ENCODE measurements at places on chromosomes 11 and 22. TPM values are rescaled to one million over a fixed set of nuclear protein-coding genes. Genes with fewer than 3 reads are reported as not detected.

DRD4 gene
- total RNA-seq = 2.7 TPM

PANX3 gene
- not detected for total RNA-seq

MEI1 gene
- total RNA-seq = 1.5 TPM

CHST1 gene
- 0.31 TPM for total RNA-seq

ADM2 gene
- total RNA-seq = 3.2 TPM

ADORA2A gene
- 6.4 TPM for total RNA-seq

GRCh38 chr11:7974668-7975067 lies 9.4 kb upstream of the NLRP10 start:
- H3K36me3 ChIP-seq = no peaks in the 10 kb centered on the region
- no peaks in the 10 kb centered on the region for H3K4me1 ChIP-seq
- H3K27ac ChIP-seq = peak overlapping the region; percentile 59
- H3K4me3 ChIP-seq = no peak overlapping the region

- H3K4me1 ChIP-seq = peaks cover 8% of the 10 kb centered on the region
- H3K36me3 ChIP-seq = peaks cover 8% of the 10 kb centered on the region
- H3K27me3 ChIP-seq = no peaks in the 10 kb centered on the region
- H3K4me3 ChIP-seq = peak overlapping the region; percentile 19
- H3K27ac ChIP-seq = no peak overlapping the region
- DNase-seq = no peak
Observed at GRCh38 chr11:66595245-66595904, 2.4 kb downstream of the CCS start.

GRCh38 chr11:82523141-82523540 lies 210.5 kb downstream of the FAM181B start:
- H3K36me3 ChIP-seq = no peaks in the 10 kb centered on the region
- no peak overlapping the region for H3K4me3 ChIP-seq
- no peak for DNase-seq
- no peaks in the 10 kb centered on the region for H3K4me1 ChIP-seq
- peaks cover 14% of the 10 kb centered on the region for H3K27me3 ChIP-seq

DNA sequence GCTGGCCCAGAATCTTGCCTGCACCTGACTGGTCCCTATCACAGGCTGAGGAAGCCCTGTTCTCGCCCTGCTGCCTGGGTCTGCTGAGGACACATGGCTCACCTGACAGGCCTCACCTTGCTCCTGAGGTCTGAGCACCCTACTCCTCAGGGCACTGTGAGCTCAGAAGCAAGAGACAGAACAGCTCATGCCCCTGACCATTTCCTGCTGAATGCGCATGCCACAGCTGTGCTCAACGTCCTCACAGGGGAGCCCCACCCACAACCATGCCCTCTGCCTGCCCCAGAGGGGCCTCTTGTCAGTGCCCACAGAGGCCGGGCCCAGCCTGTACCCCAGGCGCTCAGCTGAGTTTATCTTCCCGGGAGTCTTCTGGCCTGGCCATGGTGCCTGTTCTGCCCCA lies 2.8 kb upstream of the TSPO start:
- H3K36me3 ChIP-seq = no peaks in the 10 kb centered on the region
- no peak overlapping the region for H3K27ac ChIP-seq
- DNase-seq = no peak
- H3K27me3 ChIP-seq = peaks cover 27% of the 10 kb centered on the region
- no peak overlapping the region for H3K4me3 ChIP-seq

DNA sequence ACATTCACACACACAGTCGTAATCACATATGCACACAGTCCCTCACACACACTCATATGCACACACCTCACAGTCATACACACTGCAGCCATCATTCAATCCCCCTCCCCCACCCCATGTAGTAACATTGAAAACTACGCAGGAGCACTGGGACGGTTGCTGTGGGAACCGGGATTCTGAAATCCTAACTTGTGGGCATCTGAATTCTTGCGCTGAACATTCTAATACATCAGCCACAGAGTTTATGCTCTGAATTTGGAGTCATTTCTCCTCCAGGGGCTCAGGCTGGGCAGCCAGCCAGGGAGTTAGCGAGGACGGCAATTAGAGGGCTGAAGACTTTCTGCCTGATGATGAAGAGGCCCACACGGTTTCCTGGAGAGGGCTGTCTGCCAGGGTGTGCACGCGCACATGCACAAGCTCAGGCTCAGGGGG lies 32.7 kb downstream of the CD6 start:
- H3K36me3 ChIP-seq = no peaks in the 10 kb centered on the region
- no peak for DNase-seq
- peak overlapping the region; percentile 63 for H3K27ac ChIP-seq
- H3K4me1 ChIP-seq = peaks cover 3% of the 10 kb centered on the region

DNA sequence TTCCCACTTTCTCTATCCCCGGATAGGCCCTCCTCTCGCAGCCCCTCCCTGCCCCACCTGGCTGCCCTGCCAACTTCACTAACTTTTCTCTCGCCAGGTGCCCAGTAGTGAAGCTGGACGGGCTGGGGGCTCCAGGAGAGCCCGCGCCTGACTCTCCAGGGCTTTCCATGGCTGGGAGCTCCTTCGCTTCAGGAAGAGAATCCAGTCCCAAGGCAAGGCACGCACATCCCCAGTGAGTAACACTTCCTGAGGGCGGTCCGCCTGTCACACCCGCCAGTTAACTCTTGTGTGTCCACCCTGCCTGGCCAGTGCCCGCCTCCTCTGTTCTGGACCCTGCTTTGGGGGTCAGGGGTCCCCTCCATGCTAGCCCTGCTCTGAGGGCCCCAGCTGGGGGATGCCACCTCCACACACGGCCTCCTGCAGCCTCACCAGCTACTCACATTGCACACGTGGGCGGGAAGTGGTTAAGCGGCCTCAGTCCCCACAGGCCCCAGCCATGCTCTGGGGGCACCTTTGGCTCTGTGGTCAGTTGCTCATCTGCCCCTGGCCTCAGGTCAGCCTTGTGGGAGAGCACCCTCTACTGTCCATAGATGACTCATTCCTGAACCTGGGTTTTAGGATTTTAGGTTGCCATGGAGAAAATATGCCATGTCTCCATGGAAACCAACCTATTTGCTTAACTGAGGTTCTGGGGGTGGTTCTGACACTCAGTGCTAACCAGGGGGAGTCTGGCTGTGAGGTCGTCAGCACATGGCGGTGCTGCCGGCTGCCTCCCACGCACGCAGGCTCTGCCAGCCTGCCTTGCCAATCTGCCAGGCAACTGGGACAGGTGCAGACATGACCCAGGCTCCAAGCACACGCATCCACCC lies at the start of gene RIN1:
Gene RIN1 (minus strand): TSS at position 201 of the 869 bp plus-strand sequence. CDS start 32 bp downstream, at position 169.
- DNase-seq = no peak
- peak within 1 kb of the TSS; percentile 65 for H3K4me3 ChIP-seq
- peaks cover 11% of the 10 kb centered on the region for H3K27me3 ChIP-seq
- peaks cover 2% of the 10 kb centered on the region for H3K4me1 ChIP-seq

DNA sequence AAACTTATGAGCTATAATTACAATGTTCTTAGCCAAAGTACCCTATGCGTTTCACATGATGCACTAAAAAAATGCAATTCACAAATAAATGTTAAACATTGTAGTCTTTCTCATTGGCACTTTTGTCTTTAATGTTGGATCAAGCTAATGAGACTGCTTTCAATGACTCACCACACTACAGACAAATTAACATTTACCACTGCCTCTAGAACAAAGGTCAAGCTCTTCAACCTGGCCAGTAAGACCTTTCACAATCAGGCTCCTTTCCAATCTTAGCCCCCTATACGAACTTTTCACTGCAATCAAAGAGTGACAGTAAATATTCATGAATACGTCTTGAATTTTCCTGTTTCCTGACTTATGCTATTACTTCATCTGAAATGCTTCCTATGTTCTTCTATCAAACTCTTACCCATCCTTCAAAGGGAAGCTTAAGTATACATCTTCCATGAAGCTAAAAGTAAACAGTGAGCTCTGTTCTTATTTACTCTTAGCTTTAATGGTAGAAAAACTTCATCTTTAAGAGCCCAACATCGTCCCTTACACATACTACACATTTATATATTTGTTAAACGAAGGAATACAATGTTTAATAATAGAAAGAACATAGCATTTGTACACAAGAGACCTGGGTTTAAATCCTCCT lies 326.6 kb upstream of the PITPNB start:
- no peaks in the 10 kb centered on the region for H3K36me3 ChIP-seq
- H3K27ac ChIP-seq = no peak overlapping the region
- peaks cover 39% of the 10 kb centered on the region for H3K4me1 ChIP-seq
- DNase-seq = no peak
- no peak overlapping the region for H3K4me3 ChIP-seq

DNA sequence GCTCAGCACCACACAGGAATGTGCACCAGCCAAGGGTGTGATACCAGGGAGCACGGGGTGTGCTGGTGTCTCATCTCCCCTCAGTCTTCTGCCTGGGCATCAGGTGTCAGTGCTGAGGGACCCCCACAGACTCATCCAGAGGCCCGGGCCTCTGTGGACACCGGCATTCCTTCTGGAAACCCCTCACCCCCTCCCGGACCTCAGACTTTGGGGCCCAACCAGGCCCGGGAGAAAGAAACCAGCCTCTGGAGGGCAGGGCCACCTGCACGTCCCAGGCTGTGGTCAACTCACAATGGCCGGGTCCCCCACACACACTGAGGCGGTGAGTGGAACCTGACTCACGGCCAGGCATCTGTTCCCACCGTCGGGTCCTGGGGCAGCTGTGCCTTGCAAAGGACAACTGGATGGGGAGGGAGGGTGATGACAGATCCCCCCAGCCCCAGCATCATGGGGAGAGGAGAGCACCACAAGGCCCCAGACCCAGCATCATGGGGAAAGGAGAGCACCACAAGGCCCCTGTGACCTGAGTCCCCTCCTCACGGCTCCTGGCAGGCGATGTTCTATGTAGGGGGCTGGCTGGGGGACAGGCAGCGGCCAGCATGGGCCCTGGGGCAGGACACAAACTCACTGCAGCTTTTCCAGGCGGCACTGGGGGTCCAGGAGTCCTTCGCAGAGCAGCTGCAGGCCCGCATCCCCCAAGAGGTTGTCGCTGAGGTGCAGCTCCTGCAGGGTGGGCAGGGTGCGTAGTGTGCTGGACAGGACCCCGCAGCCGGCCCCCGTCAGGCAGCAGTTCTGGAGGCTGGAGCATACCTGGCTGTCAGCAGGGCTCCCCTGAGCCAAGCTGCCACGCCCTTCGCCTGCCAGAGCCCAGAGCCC lies 7.6 kb downstream of the RNH1 start:
- H3K4me3 ChIP-seq = no peak overlapping the region
- no peaks in the 10 kb centered on the region for H3K4me1 ChIP-seq
- no peak for DNase-seq
- H3K27me3 ChIP-seq = no peaks in the 10 kb centered on the region
- H3K27ac ChIP-seq = no peak overlapping the region
- peaks cover 23% of the 10 kb centered on the region for H3K36me3 ChIP-seq

GRCh38 chr22:25497716-25498115 lies 66.8 kb upstream of the GRK3 start:
- peaks cover 9% of the 10 kb centered on the region for H3K4me1 ChIP-seq
- H3K4me3 ChIP-seq = no peak overlapping the region
- H3K27me3 ChIP-seq = no peaks in the 10 kb centered on the region
- peaks cover 13% of the 10 kb centered on the region for H3K36me3 ChIP-seq
- DNase-seq = no peak
- H3K27ac ChIP-seq = no peak overlapping the region

- no peak overlapping the region for H3K4me3 ChIP-seq
- no peaks in the 10 kb centered on the region for H3K36me3 ChIP-seq
- no peak overlapping the region for H3K27ac ChIP-seq
- no peaks in the 10 kb centered on the region for H3K4me1 ChIP-seq
- no peak for DNase-seq
Observed at GRCh38 chr11:62077132-62077531, 46.7 kb upstream of the INCENP start.

DNA sequence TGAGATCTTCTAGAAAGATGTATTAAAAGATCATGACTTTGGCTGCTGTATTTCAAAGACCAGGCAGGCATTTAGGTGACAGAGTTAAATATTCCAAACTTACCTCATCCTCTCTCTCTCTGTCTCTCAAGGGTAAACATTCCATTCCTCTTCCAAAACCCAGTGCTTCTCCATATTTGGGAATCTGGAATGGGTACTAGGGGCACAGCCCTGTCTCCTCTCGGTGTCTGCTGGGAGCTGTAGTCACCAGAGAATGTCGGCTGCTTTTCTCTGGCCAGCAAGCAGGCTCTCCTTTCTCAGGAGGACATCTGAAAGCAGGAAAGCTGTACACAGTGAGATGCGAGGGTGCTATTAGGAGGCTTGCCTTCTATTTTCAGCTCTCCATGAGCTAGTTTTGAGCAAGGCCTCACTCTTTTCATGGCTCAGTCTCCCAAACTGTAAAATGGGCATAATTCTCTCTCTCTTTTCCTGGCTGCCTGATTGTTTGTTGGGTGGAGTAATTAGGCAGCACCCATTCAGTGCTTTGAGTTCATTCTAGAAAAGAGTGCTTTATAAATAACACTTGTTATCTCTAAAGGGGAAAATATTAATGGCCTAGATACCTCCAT lies 9.3 kb upstream of the PEX26 start:
- no peaks in the 10 kb centered on the region for H3K36me3 ChIP-seq
- DNase-seq = no peak
- no peak overlapping the region for H3K27ac ChIP-seq
- peaks cover 6% of the 10 kb centered on the region for H3K4me1 ChIP-seq
- no peak overlapping the region for H3K4me3 ChIP-seq
- H3K27me3 ChIP-seq = peaks cover 30% of the 10 kb centered on the region

- H3K27me3 ChIP-seq = peaks cover 7% of the 10 kb centered on the region
- DNase-seq = no peak
Observed at GRCh38 chr11:66035653-66036333, 9.5 kb upstream of the CATSPER1 start.

- peaks cover 28% of the 10 kb centered on the region for H3K27me3 ChIP-seq
- H3K4me3 ChIP-seq = no peak overlapping the region
- DNase-seq = no peak
- H3K36me3 ChIP-seq = no peaks in the 10 kb centered on the region
Observed at GRCh38 chr11:112605093-112605666, 344.5 kb upstream of the PLET1 start.

DNA sequence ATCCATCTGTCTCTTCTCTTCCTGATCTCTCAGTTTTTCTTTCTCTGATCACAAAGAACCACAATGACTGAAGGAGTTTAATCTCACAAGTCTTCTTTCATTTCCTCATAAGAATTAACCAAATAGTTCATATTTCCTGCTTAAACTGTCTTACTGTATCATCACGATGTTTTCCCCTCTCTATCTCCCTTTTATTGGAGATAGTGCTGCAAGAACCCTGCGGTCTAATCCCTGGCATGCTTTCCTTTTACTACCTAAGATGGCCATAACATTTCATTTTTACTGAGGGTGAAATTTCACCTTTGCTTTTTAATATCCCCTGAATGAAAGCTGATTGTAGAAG lies 28.9 kb downstream of the CARD18 start:
- no peak for DNase-seq
- no peak overlapping the region for H3K4me3 ChIP-seq
- peaks cover 6% of the 10 kb centered on the region for H3K27me3 ChIP-seq
- H3K4me1 ChIP-seq = peaks cover 2% of the 10 kb centered on the region
- no peaks in the 10 kb centered on the region for H3K36me3 ChIP-seq
- peak overlapping the region; percentile 6 for H3K27ac ChIP-seq

GRCh38 chr22:35172442-35172841 lies 84.9 kb upstream of the HMGXB4 start:
- H3K36me3 ChIP-seq = no peaks in the 10 kb centered on the region
- no peaks in the 10 kb centered on the region for H3K4me1 ChIP-seq
- no peak overlapping the region for H3K4me3 ChIP-seq
- no peak overlapping the region for H3K27ac ChIP-seq
- no peak for DNase-seq

- H3K27ac ChIP-seq = no peak overlapping the region
- no peak overlapping the region for H3K4me3 ChIP-seq
Observed at GRCh38 chr11:89176938-89177337, 737 bp upstream of the TYR start.

GRCh38 chr11:114215428-114215827 lies 80.8 kb upstream of the NNMT start:
- H3K4me1 ChIP-seq = peaks cover 82% of the 10 kb centered on the region
- no peak overlapping the region for H3K4me3 ChIP-seq
- no peak for DNase-seq

All from progenitor cell of endocrine pancreas (in vitro differentiated cells).